NCI-H1436 (cell line): ENCODE measurements at places on chromosomes 6 and 20.

- DNase-seq: peak; percentile 23
Observed at GRCh38 chr6:16238057-16238962, at the start of gene GMPR. Gene GMPR, plus strand, starts transcription at chr6:16238587. Its CDS starts 107 bp downstream, at chr6:16238694.

GRCh38 chr20:40953856-40954255 lies 74.8 kb upstream of the TOP1 start:
- DNase-seq: no peak

DNA sequence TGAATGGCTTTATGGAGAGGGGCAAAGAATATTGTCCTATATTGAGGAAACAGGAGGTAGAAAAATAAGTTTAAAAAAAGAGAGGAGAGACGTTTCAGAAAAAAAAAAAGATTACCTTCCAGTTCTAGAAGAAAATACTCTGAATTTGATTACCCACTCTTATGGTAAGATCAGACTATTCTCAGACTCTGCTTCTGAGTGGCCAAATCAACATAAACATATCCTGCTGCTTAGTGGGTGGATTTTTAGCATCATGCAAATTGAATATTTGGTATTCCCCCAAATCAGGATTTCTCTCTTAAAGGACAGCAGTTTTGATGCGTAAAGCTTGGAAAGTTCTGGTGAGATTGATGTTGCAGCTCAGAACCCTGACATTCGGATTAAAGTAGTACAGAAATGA lies 946.6 kb downstream of the TFAP2A start:
- DNase-seq: no peak

DNA sequence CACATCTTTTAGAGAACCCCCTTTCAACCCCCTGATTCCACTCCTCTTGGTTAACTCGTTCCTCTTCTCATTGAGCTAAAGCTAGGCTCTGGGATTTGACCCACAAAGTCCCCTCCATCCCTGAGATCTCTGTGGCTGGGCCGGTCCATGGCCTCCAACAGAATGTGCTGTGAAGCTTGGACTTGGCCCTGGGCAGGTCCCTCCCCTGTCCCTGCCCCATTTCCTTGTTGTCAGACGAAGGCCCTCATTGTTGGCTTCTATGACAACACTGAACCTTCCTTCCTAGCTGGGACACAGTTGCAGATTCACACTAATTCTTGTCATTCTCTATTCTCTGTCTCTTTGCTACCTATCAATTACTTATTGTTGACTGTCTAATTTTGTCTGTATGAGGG lies 156.1 kb downstream of the SYCP2 start:
- DNase-seq: no peak

- no peak for DNase-seq
Observed at GRCh38 chr6:82056567-82056966, 191.0 kb downstream of the IBTK start.

GRCh38 chr20:47007826-47008655 lies 113.4 kb downstream of the EYA2 start:
- no peak for DNase-seq

GRCh38 chr6:41032830-41033229 lies 6.2 kb downstream of the UNC5CL start:
- no peak for DNase-seq

DNA sequence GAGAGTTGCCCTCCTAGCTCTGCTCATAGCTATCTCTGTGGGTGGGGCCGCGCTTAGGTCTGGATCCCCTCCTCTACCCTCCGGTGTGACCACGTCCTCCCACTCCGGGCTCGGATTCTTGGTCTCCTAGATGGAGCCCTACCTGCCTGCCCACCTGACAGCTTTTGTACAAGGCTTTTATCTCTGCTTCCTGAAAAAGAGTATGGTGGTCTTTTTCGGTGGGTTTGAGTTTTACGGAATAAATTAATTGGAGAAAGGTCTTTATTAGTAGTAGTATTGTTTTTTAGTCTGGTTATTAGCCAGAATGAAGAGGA lies 773 bp downstream of the SMAP1 start:
- DNase-seq: peak; percentile 46

DNA sequence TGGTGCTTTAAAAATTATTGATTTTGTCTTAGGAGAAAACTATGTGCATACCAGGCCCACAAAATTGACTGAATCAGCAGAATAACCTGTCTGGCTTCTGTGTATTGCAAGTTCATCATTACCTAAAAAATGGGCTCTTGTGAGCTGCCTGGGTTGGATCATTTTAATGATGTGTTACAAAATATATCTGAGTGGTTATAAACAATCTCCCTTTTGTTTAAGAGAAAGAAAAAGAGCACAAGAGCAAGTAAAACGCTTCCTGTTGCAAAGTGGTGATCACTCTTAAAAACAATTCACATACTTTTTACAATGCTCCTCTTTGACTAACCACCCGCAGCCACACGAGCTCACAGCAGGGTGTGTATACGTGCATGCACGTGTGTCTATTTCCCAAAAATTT lies 335.1 kb downstream of the HDGFL1 start:
- DNase-seq: peak; percentile 25

- no peak for DNase-seq
Observed at GRCh38 chr6:113146878-113147277, 710.3 kb upstream of the MARCKS start.

DNA sequence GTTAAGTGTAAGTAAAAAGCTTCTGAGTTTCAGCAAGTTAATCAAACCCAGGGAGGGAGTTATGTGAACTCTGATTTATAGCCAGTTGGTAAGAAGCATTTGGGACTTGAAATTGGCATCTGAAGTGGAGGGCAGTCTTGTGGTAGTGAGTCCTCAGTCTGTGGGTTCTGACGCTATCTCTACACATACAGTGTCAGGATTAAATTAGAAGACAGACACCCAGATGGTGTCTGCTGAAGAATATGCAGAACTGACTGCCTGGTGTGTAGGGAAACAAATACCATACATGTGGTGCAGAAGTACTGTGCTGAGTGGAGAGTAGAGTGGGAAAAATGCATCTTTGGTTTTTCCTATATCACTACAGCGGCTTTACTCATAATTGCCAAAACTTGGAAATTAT lies 43.5 kb upstream of the PLN start:
- no peak for DNase-seq

- no peak for DNase-seq
Observed at GRCh38 chr6:25959890-25960536, 2.6 kb upstream of the TRIM38 start.

- DNase-seq: no peak
Observed at GRCh38 chr6:104952911-104953399, 4.0 kb upstream of the LIN28B start.

DNA sequence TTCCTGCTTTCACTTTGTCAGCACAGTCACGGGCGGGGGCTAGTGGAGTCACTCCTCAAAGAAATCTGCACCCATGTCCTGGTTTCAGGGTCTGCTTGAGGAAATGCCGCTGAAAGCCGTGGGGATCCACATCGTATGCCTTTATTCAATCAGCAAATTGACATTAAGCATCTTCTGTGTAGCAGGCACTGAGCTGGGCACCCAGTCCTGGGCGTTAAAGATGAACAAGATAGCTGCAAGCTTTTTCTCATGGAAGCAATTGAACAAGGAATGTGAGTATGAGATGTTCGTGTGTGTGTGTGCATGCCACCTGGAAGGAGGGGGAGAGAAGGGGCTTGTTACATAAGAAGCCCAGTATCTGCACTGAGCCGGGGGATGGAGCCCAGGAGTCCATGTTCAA lies 243.9 kb downstream of the SMOC2 start:
- no peak for DNase-seq

- no peak for DNase-seq
Observed at GRCh38 chr6:72530152-72530551, 91.7 kb upstream of the KCNQ5 start.

DNA sequence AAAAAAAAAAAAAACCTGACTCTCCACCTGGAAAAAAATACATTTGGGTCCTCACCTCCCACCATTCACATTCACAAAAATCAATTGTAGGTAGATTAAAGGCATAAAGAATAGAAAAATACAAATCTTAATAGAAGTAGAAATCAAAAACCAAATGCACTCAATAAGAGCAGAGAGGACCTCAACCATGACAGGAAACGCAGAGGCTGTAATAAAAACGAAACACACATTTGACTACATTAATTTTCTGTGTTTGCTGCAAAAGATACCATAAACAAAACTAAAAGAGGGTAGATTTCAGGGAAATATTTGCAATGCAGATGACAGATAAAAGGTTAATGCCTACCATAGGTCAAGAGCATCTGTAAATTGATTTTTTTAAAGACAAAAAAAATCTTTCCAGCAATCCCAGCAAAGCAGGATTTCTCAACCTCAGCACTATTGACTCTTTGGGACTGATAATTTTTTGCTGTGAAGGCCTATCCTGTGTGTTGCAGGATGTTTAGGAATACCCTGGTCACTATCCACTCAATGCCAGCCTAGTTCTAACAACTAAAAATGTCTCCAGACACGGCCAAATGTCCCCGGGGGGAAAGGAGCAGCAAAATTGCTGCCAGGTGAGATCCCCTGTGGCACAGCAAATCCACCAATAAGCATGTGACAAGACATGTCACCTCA lies 9.1 kb downstream of the ETV7 start:
- DNase-seq: no peak

DNA sequence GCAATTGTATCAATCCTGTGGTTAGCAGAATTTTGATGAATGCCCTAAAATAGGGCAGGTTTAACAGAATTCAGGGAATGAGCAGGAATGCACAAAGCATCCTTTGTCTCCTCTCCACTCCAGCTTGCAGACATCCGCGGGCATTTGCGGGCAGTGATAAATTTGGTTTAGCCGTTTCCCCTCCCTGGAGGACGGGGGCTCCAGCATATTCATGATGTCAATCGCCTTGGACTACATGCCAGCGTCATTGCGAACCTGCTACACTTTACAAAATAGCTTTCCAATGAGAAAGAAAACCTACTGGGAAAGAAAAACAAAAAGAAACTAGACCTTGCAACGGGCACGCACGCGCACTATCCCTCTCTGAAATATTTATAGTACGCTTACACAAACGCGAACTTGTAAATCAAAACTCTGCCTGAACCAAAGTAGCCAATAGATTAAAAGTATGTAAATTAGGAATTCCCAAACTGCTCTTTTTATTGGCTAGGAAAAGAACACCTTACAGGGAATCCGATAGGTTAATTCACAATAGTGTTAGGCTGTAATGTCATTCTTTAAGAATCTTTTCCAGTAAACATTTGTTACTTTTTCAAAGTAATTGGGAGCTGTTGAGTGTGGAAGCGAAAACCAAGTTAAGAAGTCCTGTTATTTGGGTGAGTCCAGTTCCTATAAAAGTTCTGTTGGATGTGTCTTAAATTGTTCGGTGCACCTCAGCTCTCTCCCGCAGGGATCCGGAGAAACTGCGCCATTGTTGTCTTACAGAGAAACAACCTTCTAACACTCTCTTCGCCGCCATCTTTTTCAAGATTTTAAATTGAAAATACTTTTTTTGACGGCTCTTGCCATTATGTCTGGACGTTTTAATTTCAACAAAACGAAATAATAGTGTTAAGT lies 136.7 kb downstream of the HFE start:
- DNase-seq: peak; percentile 78

- no peak for DNase-seq
Observed at GRCh38 chr6:98384801-98385200, 449.6 kb upstream of the POU3F2 start.

- DNase-seq: no peak
Observed at GRCh38 chr20:37267667-37268313, 6.2 kb upstream of the GHRH start.

DNA sequence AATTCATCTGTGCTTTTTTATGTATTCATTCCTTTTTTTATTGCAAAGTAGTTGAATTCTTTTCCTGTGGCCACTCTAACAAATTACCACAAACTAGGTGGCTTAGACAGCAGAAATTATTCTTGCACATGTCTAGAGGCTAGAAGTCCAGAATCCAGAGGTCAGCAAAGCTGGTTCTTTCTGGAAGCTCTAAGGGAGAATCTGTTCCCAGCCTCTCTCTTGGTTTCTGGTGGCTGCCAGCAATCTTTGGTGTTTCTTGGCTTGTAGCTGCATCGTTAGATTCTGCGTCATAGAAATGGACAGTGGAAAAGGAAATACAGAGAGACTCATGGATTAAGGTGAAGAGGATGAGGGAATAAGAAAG lies 39.3 kb downstream of the GSTA2 start:
- no peak for DNase-seq

- DNase-seq: peak; percentile 28
Observed at GRCh38 chr6:156851454-156851921, 74.3 kb downstream of the ARID1B start.

DNA sequence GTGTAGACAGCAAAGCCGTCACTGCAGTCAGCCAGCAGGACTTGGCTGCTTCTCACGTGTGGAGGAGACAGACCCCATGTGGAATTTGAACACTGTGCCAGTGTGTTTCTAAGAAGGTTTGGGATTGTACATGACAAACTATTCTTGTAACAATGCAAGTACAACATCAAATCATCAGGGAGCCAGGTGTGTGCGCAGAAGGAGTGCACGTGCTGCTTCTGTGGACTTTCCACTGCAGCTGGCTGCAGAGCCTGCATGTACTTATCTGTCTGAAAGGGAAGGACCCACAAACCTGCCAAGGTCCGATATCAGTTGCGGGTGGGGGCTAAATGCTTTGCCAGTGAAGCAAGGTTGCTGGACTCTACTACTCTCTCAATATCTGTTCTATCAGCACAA lies 211.6 kb downstream of the WDR27 start:
- DNase-seq: no peak

DNA sequence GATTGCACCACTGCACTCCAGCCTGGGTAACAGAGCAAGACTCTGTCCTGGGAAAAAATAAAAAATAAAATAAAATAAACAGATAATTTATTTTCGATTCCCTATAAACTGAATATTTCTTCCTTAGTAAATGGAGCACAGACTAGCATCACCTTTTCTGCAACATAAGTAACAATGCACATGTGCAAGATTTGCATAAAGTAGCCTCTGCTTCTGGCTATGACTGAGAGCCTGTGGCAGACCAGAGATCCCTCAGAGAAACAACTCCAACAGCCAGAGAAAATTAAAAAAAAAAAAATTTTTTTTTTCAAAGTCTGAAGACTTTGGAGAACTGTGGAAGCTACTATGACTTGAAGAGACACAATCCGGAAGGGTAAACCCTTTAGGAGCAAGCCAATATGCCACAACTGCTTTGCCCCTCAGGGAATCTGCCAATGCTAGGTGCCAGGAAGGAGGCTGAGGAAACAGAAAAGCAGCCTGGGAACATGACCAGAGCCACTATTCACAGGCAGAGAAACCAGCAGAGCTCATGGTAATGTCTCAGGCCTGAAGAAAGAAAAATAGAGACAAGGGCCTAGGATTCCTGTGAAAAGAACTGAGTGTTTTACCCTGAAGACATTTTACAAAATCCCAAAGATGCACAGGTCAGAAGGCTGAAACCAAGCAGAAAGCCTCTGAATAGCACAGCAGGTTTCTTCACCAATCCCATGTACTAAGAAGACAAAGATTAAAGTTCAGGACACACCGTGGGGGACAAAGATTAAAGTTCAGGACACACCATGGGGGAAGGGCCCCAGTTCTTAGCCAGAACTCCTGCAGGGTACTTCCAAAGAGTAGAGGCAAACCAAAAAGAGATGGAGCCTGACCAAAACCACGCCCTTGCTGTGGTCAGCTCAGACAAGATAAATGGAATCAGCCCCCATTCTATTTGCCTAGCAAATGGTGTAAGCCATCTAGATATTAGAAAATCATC lies 25.8 kb downstream of the B4GALT5 start:
- no peak for DNase-seq

DNA sequence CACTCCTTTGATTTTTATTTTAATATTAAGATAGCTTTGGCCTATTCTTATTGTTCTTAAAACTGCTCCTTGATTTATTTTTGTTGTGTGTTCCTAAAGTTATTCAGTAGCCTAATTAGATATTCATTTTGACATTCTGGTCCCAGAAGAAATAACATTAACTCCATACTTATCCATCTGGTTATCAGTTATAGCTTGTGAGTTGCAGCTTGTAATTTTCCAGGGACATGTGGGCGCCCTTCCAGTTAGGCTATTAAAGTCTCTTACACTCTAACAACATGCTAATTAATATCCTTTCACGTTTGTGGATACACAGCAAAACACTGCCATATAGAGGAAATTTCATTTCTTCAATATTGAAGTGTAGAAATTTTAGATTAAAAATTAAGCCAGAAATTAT lies 987.5 kb downstream of the HACE1 start:
- no peak for DNase-seq
